ENCODE measurements at places on chromosomes 11 and 22.

- DNase-seq = no peak
Measured at GRCh38 chr11:47467357-47467756, 18.4 kb upstream of the RAPSN start.

GRCh38 chr11:70713988-70714665 lies 315.8 kb downstream of the CTTN start:
- no peak for DNase-seq

DNA sequence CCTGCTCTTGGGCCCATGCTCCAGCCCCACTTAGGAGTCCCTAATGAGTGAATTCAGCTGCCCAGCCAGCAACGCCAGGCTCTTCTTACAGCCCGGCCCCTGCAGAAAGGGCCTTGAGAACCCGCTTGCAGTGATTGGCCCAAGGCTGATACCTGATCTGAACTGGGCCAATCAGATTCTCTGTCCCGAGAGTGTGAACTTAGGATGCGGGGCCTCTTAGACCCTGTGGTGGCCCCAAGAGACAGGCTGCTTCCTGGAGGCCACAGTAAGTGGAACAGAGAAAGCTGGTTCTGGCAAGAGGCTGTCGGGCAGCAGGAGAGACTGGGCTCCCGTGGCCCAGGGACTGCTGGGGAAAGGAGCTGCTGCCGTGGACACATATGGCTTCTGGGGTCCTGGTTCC lies 11.5 kb downstream of the VSTM5 start:
- no peak for DNase-seq

DNA sequence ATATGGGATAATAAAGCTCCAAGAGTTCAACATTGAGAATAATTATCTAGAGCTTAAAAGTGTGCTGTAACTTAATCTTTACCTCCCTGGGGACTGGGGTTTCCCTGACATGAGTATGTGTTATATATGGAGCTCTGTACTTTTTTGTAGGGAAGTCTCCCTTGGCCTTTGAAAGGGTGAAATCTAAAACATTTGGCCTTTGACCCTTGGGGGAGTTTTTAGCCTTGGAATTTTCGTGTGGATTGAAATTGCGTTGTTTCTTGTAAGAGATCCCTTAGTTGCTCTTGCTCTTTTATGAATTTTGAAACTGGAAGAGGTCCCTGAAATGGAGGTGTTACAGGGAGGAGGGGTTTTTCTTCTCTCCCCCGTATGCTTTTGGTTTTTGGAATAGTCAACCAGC lies 450.0 kb downstream of the NELL1 start:
- no peak for DNase-seq

- DNase-seq = no peak
Measured at GRCh38 chr11:34899633-34900016, 16.6 kb downstream of the APIP start.

GRCh38 chr11:111663820-111664219 lies 61.6 kb downstream of the SIK2 start:
- no peak for DNase-seq

DNA sequence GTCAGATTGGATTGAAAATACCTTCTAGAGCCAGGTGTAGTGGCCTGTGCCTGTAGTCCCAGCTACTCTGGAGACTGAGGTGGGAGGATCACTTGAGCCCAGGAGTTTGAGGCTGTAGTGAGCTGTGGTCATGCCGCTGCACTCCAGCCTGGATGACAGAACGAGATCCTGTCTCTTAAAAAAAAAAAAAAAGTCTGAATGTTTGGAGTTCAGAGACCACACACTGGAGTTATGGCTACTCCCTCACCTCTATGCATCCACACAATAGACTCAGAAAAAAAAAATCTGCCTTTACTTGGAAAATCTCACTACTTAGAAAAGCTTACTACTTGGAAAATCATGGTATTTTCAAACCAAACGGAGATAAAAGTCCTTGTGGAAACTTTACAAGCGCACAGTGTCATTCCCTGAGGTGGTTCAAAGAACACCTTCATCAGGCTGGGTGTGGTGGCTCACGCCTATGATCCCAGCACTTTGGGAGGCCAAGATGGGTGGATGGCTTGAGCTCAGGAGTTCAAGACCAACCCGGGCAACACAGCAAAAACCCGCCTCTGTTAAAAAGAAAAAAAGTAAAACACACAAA lies 63.9 kb upstream of the PICALM start:
- no peak for DNase-seq

DNA sequence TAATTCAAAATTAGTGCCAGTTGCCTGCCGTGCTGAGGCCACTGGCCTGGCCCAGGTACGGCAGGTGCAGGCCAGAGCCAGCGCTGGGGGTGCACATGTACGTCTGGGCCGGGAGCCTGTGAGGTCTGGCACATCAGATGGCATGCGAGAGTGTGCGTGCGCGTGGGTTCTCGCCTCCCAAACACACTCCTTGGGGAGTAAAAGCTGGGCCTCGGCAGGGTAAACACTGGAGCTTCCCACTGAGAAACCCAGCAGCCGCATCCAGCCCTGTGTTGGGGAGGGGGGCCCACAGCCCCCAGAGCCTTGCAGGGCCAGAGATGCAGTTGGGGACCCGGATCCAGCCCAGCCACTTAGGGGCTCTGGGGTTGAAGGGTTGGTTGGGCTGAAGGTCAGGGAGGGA lies 37.8 kb downstream of the FLRT1 start:
- no peak for DNase-seq

GRCh38 chr11:85835729-85836128 lies 19.5 kb upstream of the CCDC83 start:
- DNase-seq = no peak

GRCh38 chr11:1037506-1038055 lies 1.1 kb upstream of the MUC6 start:
- no peak for DNase-seq

DNA sequence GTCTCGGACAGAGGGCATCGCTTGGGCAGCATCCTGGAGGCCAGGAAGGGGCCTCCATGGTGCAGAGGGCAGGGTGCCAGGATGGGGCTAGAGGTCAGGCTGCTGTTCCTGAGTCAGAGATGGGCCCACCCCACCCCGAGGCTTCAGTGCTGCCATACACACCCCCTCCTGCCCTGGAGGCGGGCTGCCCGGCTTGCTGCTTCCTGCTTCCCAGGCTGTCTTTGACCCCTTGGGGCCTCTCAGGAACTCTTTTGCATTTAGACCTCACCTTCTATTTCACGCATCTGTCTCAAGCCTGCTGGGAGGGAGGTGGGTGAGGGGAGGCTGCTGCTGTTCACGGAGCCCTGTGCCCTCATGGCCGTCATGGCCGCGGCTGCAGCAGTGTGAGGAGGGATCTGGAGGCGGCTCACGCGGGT lies 6.6 kb upstream of the GRAMD4 start:
- DNase-seq = no peak

- no peak for DNase-seq
Measured at GRCh38 chr11:125902277-125902926, 604 bp downstream of the PUS3 start.

GRCh38 chr11:64343767-64344559 lies 4.0 kb downstream of the CCDC88B start:
- no peak for DNase-seq

GRCh38 chr22:45262931-45263462 lies 21.8 kb upstream of the UPK3A start:
- DNase-seq = no peak

- DNase-seq = no peak
Measured at GRCh38 chr11:71307811-71308645, 55.7 kb upstream of the SHANK2 start.

- no peak for DNase-seq
Measured at GRCh38 chr11:119361056-119361787, 14.7 kb upstream of the MFRP start.

DNA sequence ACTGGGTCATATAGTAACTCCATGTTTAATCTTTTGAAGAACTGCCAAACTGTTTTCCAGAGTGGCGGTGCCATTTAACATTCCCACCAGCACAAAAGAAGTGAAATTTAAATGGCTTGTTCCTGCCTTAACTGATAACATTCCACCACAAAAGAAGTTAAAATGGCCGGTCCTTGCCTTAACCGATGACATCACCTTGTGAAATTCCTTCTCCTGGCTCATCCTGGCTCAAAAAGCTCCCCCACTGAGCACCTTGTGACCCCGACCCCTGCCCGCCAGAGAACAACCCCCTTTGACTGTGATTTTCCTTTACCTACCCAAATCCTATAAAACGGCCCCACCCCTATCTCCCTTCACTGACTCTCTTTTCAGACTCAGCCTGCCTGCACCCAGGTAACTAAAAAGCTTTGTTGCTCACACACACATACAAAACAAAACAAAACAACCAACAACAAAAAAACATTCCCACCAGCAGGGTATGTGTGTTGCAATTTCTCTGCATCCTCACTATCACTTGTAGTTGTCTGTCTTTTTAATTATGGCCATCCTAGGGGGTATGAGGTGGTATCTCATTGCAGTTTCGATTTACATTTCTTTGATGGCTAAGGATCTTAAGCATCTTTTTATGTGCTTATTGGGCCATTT lies 109.0 kb downstream of the FAR1 start:
- DNase-seq = no peak

GRCh38 chr11:102926961-102927623 lies 28.4 kb downstream of the MMP13 start:
- DNase-seq = no peak

- DNase-seq = no peak
Measured at GRCh38 chr22:39251762-39252460, 7.1 kb upstream of the PDGFB start.

- peak; percentile 24 for DNase-seq
Measured at GRCh38 chr11:32090545-32091370, at the start of gene RCN1. RCN1 (plus strand) TSS chr11:32091074; CDS start chr11:32091197, 123 bp downstream.

GRCh38 chr11:134836561-134836960 lies 424.5 kb upstream of the B3GAT1 start:
- no peak for DNase-seq

- no peak for DNase-seq
Measured at GRCh38 chr11:10041748-10042446, 252.1 kb downstream of the SBF2 start.

DNA sequence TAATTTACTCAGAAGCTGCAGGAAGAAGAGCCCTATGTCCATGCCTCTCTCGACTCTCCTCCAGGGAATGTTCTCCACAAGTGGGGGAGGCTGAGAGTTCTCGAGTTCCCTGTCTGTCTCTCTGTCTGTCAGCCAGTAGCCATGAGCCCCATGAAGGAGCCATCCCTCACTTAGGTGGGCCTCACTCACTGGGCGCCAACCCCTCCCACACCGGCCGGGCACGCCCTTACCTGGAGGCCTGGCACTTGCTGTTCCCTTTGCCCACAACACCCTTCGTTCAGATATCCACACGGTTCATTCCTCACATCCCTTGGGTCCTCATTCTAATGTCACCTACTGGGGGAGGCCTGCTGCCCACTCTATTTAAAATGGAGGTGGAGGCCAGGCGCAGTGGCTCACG lies 14.2 kb upstream of the IL10RA start:
- no peak for DNase-seq

DNA sequence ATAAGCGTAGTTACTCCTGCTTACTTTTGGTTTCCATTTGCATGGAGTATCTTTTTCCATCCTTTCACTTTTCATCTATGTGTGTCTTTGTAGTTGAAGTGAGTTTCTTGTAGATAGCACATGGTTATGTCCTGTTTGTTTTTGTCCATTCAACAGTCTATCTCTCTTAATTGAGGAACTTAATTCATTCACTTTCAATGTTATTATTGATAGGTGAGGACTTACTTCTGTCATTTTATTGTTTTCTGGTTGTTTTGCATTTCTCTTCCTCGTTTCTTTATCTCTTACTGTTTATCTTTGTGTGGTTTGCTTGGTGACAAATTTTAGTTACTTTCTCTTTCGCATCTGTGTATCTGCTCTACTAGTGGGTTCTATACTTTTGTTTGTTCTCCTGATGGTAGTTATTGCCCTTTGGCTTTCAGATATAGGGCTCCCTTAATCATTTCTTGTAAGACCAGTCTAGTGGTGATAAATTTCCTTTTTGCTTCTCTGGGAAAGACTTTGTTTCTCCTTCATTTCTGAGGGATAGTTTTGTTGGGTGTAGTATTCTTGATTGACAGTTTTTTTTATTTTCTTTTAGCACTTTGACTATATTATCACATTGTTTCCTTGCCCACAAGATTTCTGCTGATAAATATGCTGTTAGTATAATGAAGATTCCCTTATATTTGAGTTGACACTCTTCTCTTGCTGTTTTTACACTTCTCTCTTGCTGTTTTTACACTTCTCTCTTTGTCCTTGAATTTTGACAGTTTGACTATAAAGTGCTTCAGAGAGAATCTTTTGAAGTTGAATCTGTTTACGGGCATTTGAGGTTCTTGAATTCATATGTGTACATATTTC lies 9.0 kb upstream of the RAG1 start:
- DNase-seq = no peak

DNA sequence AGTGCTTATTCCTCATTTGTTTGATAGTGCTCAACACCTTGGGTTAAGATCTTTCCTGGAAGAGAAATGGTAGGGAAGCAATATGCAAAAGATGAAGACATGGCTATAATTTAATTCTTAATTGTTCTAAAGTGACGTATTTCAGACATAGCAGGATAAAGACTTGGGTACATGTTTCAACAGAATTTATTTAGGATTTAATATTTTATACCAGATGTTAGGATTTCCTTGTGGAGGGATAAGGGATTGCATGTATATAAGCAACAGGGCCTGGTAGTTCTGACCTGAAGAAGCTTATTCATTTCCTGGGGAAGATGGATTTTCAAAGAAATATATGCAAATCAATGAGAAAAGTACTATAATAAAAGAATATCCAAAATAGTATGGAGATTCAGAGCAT lies 163.8 kb downstream of the FAT3 start:
- no peak for DNase-seq

DNA sequence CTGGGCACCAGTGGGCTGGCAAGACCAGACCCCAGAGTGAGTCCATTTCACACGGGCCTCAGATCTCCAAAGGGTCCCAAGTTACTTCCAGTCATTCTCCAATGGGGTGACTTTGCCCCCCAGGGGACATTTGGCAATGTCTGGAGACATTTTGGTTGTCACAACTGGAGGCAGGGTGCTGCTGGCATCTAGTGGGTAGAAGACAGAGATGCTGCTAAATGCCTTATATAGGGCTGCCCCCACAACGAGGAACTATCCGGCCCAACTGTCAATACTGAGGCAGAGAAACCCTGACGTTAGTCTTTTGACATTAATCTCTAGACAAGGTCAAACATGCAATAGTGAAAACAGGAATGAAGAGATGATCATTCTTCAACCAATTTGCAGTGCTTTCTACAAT lies 6.4 kb downstream of the RTN4RL2 start:
- no peak for DNase-seq

DNA sequence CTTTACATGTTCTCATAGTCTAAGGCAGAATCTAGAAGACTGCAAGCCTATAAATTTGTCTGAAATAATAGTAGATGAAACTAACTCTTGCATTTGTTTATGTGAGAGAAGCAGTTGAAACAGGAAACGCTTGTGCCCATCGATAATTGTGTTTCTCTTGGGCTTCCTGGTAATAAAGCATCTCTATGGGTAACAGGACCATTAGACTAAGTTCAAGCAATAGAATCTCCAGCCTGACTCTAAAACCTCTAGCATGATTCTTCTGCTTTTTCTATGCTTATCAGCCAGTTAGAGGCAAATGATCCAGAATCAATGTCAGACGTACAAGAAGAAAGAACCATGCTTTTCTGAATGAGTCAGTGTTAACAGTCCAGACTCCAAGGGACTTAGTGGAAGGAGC lies 1734.4 kb downstream of the LRRC4C start:
- DNase-seq = no peak

GRCh38 chr11:102399189-102399588 lies 52.2 kb downstream of the BIRC2 start:
- DNase-seq = no peak

- no peak for DNase-seq
Measured at GRCh38 chr11:102559839-102560238, 29.3 kb upstream of the MMP7 start.

Data from stimulated activated CD8-positive, alpha-beta memory T cell treated with anti-CD3 and anti-CD28 coated beads, Interleukin-15, amount 100 ng/mL, for 24 hours (primary cell).